Stimulated activated CD8-positive, alpha-beta memory T cell treated with anti-CD3 and anti-CD28 coated beads, Interleukin-2, amount 100 ng/mL, for 48 hours (primary cell): ENCODE measurements at places on chromosomes 3 and 15.

DNA sequence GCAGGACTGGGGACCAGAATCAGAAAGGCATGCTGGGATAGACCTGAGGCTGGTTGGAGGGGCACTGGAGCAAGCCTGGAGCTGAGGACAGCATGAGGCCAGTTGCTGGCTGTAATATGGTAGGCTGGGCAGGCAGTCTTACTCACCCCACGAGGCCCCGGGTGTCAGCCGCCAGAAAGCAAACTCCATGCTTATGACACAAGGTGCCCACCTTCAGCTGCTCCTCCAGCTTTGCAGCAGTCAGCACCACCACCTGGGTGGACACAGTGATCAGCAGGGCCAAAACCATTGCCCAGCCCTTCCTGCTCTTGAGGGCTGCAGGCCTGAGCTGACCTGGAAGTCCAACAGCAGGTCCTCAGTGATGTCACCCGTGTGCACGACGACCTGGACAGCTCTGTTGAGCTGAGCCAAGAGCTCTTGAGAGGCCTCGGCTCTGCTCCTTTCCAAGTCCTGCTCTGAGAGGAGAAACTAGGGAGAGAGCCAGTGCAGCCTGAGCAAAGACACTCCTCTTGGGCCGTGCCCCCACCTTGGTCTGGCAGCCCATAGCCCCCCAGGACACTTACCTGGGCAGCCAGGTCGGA is 747 bp downstream of the UBA7 start:
- DNase-seq, result no peak

DNA sequence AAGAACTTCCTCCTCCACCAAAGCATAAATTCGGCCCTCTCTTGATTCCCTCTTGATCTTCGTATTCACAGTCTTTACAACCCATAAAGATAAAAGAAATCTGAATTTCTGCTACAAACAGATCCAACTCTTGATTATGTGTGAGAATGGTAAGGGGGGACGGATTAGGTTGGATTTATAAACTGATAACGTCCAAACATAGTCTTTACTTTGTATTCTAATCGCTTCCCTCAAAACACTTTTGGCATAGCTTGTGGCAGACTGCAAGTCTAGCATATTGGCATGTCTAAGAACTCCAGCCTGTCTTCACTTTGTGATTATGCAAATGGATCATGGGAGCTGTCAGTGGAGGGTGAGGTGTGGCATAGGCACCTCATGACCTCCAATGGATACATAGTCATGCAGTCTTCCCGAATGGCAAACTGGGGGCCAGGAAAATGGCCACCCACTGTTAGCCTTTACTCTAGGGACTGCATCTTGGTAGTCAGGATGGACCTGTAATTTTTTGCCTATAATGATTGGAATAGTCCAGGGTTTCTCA is 24.3 kb upstream of the GPR171 start:
- no peak for DNase-seq

GRCh38 chr3:18137958-18138357 is 287.2 kb downstream of the SATB1 start:
- DNase-seq, result no peak

- DNase-seq, result no peak
Observed at GRCh38 chr15:79248183-79248582, 34.3 kb upstream of the ANKRD34C start.

DNA sequence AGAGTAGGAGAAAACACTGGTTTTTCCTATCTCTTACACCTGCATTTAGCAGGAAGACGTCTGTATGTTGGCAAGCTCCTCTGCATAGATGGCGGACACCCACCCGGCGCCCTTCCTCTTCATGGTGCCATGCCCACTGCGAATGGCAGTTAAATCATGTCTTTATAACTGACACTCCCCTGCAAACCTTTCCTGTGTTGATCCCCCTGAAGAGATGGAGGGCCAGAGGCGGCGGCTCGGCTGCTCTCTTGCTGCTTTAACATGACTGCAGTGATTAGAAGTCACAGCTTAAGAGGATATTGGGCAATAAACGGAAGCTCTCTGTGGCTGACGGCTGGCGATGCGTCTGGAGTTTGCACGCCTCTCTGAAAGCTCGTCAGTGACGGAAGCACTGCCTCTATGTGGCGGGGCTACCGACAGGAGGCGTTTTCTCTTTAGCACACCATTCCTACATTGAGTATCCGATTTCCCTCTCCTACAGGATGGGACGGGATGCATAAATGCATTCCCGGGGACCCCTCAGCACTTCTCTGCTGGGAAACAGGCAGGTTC is 25.5 kb upstream of the SNRPA1 start:
- peak; percentile 34 for DNase-seq

DNA sequence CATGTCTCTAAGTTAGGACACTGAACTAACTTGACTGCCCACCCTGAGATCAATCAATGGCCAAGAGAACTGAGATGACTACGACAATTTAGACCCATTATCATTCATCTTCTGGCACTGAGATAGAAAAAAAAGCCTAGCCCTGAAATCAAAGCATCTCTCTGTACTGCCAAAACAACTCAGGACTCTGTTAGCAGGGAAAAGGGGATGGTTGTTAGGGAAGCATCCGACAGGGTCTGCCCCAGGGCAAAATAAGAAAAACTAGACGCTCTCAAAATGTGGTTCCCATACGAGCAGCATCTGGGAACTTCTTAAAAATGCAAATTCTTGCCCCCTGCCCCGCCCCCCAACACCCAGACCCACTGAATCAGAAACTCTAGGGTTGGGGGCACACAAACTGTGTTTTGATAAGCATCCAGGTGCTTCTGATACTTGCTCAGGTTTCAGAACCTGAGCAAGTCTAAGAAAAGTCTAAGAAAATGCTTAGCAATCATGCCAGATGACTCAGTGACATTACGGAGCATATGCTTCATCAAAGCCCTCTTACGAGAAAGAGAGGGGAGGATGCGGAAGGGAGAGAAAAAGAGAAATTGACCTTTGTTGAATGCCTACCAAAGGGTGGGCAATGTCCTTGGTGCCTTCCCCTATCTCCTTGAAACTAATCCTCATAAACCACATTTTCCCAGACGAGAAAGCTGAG is 172.8 kb upstream of the HES1 start:
- no peak for DNase-seq

- DNase-seq, result no peak
Observed at GRCh38 chr15:85475317-85475701, 94.9 kb downstream of the AKAP13 start.

GRCh38 chr3:141203866-141204265 is 27.8 kb upstream of the PXYLP1 start:
- no peak for DNase-seq

GRCh38 chr3:57826245-57826951 is 70.3 kb downstream of the SLMAP start:
- DNase-seq, result no peak

- DNase-seq, result no peak
Observed at GRCh38 chr15:78171864-78172472, 22.8 kb downstream of the IDH3A start.

DNA sequence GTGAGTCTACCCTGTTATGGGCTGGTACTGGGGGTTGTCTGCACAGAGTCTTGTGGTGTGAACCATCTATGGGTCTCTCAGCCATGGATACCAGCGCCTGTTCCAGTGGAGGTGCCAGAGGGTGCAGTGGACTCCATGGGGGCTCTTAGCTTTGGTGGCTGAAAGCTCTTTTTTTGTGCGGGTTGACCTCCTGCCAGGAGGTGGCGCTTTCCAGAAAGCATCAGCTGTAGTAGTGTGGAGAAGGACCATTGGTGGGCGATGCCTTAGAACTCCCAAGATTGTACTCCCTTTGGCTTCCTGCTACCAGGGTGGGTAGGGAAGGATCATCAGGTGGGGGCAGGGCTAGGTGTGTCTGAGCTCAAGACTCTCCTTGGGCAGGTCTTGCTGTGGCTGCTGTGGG is 602.6 kb downstream of the RSL24D1 start:
- DNase-seq, result no peak

DNA sequence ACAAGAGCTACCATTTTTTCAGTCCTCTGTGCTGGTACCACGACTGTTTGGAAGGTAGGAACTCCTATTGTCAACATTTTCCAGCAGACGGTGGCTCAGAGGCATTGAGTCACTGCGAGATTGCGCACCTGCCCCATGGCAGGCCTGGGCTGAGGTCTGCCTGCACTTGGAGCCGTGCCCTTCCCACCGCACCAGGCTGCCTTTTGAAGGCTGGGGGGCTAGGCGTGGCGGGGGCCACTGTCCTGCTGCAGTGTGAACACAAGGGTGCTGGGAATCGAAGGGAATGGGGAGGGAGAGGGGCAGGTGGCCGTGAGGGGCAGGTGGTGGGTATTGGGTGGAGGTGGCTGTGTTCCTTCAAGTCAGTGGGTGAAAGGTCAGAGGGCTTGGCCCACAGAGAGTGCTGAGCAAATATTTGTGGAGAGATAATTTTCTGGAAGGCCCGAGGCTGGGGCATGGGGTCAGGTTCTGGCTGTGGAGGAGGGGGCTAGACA is 16.3 kb downstream of the SNX33 start:
- DNase-seq, result no peak

DNA sequence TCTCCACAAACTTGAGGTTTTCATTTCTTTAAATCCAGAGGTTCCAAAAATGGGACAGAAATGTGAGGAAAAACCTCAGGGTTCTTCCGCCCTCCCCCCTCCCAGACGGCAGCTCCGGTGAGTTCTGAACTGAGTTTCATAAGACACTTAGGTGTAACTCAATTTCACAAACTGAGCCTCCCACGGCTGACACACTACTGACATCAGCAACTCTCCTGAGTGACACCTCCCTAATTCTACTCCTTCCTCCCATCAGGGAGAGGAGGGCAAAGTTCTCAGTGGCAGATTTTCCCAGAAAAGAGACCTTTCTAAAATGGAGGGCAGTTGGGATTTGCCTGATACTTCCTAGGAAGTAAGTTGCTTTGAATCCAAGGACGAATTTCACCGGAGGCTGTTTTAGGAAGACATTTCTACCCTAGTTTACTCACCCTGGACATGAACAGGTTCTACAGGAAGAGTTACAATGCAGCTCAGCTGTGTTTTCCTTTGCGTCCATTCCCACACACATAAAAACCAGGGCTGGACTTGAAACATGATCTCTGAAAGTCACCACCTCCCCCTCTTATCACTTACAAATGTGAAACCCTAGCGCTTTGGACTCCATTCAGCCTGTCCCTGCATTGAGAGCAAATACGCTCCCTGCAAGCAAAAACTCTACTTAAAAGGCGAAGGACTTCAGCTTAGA is 78.1 kb upstream of the LMOD3 start:
- DNase-seq, result no peak

DNA sequence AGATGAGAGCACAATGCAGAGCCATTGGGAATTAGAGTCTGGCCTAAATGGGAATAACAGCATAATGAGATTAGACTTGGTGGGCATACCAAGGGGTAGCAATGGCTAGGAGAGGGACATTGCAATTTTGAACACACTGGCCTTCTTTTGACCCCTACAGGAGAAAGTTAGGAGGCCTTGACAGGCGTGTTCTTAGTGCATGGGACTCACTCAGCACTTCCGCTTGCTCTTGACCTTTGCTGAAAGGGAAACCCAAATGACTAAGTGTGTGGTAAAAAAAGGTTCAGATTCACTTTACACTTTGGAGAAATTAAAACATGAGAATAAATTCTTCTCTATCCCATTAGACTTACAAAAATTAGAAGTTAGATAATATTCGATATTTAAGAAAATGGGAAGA is 317.4 kb downstream of the DIPK2A start:
- DNase-seq, result no peak

GRCh38 chr3:155185631-155186071 is 105.5 kb downstream of the MME start:
- DNase-seq, result no peak

- no peak for DNase-seq
Observed at GRCh38 chr3:70766301-70766700, 453.9 kb upstream of the MDFIC2 start.

DNA sequence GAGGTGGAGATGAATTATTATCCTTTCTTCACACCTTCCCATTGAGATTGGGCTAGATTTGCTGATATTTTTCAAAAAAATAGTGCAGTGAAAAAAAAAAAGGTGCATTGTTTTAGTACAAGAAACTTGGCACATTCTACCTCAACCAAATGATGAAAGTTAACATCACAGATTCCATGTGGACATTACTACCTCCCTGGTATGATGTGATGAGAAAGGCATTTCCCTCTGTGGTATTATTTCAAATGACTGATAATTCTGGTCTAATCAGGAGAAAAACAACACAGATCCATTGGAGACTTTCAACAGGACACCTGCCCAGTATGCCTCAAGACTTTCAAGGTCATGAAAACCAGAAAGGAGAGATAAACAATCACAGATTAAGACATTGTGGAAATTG is 313.4 kb downstream of the BCHE start:
- DNase-seq, result no peak

DNA sequence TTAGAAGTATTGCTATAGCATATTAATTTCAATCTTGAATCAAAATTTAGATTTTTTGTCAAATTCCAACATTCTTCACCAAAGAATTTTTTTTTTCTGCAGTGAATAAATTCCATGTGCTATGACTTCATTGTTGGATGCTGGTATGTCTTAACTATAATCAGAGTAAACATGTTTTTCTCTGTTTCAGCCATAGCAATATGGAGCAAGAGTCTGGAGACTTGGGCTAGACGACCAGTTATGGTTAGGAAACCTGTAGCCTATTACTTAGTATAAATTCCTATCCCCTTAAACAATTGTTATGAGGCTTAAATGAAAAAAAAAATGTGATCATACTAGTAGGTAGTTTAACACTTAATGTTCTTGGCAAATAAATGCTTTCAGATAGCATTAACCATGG is 431.9 kb upstream of the FRG2C start:
- DNase-seq, result no peak

DNA sequence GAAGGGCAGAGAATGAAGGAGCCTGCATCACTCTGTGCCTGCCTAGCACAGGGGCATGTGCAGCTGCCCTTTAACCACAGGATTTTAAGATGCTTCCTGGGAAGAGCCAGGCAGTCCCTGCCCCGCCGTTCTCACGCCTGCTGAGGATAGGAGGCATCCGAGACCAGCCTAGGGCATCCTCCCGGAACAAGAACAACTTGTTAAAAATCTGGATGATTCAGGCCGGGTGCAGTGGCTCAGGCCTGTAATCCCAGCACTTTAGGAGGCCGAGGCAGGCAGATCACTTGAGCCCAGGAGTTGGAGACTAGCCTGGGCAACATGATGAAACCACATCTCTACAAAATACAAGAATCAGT is 15.2 kb downstream of the NRROS start:
- DNase-seq, result no peak

DNA sequence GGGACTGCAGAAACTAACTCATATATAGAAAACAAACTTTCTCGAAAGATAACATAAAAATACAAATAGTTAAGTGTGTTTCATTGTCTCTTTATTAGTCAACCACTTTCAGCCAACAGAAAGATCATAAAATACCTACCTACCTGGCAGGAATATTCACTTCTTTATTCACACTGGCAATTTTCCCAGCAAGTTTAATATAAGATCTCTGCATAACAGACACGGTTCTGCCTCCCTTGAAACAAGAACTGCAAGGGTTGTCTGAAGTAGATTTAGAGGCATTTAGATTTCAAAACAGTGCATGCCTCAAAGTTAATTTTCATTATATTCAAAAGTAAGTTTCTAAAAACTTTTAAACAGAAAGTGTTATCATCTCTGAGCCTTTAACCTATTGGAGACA is 7.1 kb downstream of the NPTN start:
- no peak for DNase-seq

DNA sequence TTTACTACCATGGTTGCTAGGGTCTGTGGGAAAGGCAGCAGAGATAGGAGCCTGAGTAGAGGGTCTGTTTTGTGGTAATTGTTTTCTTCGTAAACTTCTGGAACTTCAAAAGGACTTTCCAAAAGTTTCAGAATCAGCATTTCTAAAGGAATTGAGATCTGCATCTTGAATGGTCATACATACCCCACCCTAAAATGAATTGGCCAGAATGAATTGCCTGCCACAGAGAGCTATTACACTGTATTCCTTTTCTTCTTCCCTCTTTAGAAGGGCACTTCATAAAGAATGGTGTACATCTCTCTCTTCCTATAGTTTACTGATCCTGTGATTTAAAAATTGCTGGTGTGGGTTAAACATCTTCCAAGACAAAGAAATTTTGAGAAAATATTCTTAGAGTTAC is 525.7 kb downstream of the NLGN1 start:
- DNase-seq, result no peak
